Midbrain (tissue), 1 donor: ENCODE measurements at places on chromosomes 5 and 9.

- no peak for DNase-seq
Measured at GRCh38 chr5:65198456-65199120, 283.1 kb downstream of the ADAMTS6 start.

DNA sequence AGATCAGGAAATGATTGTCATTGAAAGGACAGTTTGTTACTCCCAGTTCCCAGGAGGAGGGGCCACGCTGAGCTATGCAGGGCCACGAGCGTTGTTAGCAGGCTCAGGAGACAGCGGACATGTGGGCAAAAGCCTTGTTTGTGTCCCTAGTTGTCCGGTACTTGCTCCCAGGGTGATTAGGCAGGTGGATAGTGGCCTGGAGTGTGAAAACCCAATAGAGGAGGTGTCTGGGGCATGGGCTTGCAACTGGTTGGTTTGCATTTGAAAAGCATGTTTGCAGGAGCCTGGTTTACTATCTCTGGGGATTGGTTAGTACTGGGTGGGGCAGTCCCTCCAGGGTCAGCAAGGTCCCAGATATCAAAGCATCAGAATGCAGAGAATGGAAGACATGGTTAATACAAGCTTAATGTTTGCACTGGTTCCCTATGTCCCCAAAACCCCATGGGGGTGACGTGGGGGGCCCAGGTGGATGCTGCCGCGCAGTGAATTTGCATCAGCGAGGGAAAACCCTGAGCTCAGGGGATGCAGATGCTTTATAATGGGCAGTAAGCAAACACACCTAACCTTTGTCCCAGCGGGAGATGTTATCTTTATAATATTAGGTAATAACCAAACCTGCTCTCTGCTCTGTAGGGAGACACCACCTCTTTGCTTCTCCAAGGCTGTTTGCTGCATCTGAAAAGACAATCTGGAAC lies 39.7 kb downstream of the ROPN1L start:
- no peak for DNase-seq

- DNase-seq, result no peak
Measured at GRCh38 chr5:133106761-133107572, 55.2 kb downstream of the HSPA4 start.

GRCh38 chr5:96718635-96719077 lies 56.5 kb downstream of the CAST start:
- no peak for DNase-seq

DNA sequence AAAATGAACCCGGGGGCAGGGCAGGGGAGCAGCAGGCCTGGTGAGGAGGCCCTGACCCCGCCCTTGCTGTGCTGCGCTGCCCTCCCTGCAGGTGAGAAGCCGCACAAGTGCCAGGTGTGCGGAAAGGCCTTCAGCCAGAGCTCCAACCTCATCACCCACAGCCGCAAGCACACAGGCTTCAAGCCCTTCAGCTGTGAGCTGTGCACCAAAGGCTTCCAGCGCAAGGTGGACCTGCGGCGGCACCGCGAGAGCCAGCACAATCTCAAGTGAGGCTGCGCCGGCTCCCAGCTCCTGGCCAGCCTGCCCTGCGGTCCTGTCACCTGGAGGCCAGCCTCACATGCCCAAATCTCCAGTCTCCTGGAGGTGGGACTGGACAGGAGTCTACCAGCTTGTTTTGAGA lies 12.3 kb downstream of the GFI1B start:
- DNase-seq, result no peak

GRCh38 chr5:5178136-5178535 lies 38.0 kb downstream of the ADAMTS16 start:
- DNase-seq, result no peak

DNA sequence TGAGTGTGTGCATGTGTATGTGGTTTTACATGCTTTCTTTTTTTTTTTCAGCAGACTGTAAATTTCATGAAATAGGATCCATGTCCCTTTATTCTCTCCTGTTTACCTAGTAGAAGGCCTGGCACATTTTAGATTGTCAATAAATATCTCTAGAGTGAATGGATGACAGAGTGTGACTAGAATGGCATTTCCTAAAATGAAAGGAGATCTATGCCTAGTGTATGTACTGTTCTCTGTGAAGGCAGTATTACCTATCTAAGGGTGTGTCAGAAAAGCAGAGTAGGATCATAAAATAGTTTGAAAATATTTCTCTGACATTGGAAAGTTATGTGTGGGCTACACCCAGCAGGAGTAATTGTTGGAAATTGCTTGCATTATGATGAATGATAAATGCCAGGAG lies 1876.0 kb upstream of the C9orf72 start:
- no peak for DNase-seq

DNA sequence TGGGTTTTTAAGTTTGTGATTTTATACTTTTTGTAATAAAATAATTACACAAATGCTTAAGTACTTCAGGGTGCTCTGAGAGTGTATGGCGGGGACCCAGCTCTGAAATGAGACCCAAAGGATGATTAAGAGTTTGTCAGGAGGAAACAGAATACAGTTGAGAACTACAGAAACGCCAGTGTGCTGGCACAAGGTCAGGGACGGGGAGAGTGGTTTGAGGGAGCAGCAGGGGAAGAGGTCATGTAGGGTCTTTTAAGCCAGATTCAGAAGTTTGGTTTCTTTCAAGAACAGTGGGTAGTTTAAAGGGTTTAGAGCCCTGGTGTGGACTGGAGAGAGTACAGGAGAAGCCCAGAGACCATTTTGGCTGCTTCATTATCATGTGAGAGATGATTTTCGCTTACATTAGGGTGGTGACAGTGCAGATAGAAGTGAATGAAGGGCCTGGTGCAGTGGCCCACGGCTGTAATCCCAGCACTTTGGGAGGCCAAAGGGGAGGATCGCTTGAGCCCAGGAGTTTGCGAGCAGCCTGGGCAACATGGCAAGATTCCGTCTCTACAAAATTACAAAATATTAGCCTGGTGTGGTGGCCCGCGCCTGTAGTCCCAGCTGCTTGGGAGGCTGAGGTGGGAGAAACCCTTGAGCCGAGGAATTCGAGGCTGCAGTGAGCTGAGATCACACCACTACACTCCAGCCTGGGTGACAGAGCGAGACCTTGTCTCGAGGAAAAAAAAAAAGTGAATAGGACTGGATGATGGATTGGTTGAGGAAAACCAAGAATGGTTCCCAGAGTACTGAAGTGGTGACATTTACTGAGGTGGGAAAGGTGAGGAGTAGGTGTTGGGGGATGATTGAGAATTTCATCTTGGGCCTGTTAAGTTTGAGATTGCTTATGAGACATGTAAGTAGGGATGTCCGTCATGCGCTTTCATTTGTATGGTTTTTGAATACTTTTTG lies 1.4 kb upstream of the ETF1 start:
- no peak for DNase-seq
